CD4-positive, alpha-beta T cell treated with Interleukin-10 for 1 hour (primary cell): ENCODE measurements at places on chromosomes 5 and 9.

DNA sequence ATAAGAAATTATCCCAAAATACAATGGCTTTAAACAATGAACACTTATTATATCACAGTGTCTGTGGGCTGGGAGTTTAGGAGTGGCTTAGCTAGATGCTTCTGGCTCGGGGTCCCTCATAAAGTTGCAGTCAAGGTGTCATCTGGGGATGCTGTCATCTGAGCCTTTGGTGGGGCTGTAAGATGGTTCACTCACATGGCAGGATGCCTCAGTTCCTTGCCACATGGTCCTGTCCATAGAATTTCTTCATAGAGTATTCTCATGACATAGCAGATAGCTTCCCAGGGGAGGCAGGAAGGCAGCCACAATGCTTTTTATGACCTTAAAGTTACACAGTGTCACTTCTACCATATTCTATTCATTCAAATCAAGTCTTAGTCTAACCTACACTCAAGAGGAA is 51.2 kb upstream of the HMHB1 start:
- no peak for DNase-seq

DNA sequence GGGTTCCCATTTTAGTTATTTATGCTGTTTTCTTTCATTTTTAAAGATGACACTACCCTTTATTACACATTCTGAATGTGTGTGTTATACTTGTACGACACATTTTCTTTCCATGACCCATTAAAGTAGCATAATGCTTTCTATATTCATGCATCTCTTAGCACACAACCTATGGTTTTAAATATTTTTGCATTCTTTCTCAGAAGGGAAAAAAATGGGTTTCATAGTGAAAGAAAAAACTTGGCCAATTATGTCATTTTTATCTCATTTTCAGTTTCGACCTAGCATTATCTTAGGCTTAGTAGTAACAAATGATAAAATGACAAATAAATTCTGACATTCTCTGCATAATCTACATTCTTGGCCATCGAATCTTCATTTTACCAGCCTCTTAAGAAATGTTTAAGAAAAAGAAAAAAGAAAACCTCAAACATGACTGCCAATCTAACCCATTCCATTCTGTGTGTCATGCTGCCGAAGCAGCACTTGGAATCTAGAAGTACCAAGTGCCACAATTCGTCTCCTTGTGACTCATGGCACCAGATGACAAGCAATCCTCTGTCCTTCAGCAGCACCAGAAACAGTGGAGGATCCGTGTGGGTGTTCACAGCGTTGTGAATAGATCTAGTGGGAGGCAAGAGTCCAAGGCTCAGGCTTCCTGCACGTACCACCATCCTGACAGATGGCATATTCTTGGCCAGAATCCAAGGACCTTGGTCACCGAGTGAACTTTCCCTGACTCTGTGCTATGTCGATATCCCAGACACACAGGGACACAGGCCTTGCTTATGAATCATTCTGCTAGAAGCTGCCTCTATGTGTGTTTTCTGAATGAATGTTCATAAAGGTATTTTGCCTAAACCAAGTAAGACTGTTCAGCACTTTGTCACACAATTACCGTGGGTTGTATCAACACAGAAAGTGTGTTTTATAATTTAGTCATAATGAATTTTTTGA is 502.7 kb downstream of the NR2F1-AS1 start:
- DNase-seq, result no peak

GRCh38 chr9:89850153-89850552 is 245.3 kb downstream of the GADD45G start:
- DNase-seq, result no peak

DNA sequence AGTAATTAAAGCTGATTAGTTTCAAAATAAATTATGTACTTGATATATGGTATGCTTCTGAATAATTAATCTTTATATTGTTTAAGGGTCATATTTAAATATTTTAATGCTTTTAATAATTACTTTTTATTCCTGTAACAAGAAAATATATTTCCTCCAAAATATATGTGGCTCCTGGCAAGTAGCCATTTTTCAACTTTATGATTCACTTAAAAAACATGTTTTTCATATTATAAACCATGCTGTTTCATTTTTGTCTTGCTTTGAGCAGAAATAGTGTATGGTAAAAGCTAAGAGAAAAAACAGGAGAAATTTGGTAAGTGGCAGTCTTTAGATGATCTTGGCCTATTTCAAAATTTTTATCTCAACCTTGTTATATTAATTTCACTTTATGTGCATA is 14.6 kb downstream of the SPATA9 start:
- no peak for DNase-seq

- DNase-seq, result peak; percentile 96
Measured at GRCh38 chr5:140700177-140701144, at the start of gene ZMAT2. Gene ZMAT2, plus strand, starts transcription at chr5:140700447. Its CDS starts 14 bp downstream, at chr5:140700461.

DNA sequence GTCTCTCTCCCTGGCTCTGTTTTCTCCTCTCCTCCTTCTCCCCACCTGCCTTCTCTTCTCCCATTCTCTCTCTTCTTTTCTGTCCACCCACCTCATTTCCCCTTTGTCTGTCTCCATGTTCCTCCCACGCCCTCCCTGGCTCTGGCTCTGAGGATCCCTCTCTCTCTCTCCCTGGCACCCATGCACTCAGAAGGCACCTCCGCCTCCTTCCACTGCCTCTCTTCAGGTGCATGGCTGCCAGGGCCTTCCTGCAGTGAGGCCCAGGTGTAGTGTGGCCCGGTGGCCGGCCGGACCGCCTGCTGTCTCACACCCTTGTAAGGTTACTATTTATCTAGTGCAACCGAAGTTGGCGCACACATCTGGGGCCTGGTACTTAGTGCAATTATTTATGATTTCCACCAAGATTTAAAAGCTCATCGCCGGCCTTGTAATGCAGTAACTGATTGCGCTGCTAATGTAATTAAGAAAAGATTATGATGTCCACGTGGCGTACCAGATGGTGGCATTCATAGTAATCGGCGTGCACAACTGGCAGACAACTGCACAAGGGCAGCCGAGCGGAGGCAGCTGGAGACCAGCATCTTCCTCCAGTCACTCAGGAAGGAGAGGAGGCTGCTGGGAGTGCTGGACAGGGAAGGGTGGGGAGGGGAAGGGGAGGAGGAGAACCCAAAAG is 50.4 kb upstream of the MVB12B start:
- DNase-seq, result no peak

GRCh38 chr5:16391858-16392649 is 73.5 kb downstream of the ZNF622 start:
- DNase-seq, result no peak

- DNase-seq, result no peak
Measured at GRCh38 chr5:39648848-39649227, 224.1 kb upstream of the DAB2 start.

GRCh38 chr9:86734771-86735170 is 212.5 kb downstream of the GAS1 start:
- no peak for DNase-seq

- DNase-seq, result peak; percentile 23
Measured at GRCh38 chr9:133477992-133478850, 678 bp downstream of the SLC2A6 start.

GRCh38 chr5:164233791-164234190 is 728.4 kb downstream of the MAT2B start:
- DNase-seq, result no peak

DNA sequence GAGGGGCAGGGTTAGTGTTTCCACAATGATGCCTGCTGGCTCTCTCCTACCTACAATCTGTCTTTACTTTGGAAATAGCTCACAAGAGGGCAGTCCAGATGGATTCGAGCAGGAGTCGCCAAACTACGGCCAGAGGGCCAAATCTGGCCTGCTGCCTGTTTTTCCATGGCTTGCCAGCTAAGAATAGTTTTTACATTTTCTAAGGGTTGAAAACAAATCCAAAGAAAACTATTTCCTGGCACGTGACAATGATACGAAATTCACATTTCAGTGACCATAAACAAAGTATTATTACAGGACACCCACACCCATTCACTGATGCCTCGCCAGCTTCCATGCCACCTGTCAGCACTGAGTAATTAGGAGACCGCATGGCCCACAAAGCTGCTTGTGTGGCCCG is 162.9 kb upstream of the WWC1 start:
- no peak for DNase-seq

DNA sequence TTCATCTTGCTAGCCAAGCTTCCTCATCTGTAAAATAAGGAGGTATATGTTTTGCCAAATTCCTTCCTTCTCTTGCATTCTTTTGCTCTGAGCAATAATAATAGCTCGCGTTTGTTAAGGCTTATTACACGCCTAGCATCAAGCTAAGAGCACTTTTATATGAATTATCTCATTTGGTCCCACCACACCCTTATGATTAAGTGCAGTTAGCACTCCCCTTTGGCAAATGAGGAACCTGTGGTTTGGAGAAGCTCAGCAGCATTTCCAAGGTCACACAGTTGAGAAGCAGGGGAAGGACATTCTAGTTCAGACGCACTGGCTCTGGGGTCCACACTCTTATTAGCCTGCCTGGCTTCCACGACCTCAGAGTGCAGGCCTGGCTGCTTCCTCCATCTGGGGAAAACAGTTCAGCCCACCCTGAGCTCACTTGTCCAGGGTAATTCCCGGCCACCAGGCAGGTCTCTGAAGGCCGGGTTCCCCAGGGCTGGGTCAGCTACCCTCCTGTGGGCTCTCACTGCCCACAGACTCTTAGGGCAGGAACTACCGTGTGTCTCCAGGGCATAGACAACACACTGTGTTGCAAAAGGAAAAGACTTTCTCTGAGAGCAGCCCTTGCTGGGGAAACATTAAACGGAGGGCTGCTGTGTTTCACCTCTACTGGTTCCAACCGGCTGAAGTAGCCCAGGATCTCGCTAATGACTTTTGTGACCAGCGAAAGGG is 9.9 kb upstream of the FBP1 start:
- peak; percentile 2 for DNase-seq

- no peak for DNase-seq
Measured at GRCh38 chr5:176628406-176629228, 1.7 kb downstream of the SNCB start.

DNA sequence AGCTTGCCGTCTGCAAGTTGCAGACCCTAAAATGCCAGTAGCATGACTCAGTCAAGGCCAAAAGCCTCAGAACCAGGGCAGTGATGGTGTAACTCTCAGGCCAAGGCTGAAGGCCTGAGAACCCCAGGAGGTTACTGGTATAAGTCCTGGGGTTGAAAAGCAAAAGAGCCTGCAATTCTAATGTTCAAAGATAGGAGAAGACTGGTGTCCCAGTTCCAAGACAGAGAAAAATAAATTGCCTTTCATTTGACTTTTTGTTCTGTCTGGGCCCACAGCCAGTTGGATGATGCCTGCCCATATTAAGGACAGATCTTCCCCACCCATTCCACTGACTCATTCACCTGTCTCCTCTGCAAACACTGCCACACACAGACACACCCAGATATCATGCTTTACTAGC is 673.2 kb downstream of the CDH18 start:
- no peak for DNase-seq

- DNase-seq, result no peak
Measured at GRCh38 chr5:53360811-53361210, 119.6 kb upstream of the FST start.
